ENCODE measurements at places on chromosomes 12 and 14.

- peak; percentile 32 for DNase-seq
These were observed 125.0 kb downstream of the AKAP6 start for GRCh38 chr14:32453857-32454810.

DNA sequence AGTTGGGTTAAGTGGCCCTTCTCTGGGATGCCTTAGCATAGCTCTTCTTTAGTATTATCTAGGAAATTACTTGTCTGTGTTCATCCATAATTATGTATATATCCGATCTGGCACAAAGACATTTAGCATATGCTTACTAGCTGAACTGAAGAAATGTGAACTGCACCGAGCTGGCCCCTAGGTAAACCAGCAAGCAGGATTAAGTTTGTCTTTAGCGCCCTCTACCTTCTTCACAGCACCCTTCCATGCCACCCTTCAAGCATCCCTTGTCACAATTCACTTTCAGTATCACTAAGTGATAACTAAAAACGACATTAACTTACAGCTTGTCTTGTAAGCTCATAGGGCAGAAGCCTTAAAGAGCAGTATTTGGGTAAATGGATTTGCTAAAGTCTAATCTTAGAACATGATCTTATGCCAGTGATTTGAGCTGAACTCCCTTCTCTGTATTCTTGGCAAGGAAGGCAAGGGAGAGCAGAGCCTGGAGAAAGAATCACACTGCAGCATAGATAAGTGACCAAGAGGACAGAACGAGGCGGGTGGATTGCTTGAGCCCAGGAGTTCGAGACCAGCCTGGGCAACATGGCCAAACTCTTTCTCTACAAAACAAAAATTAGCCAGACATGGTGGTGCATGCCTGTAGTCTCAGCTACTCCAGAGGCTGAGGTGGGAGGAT is 2.6 kb upstream of the HAL start:
- DNase-seq: peak; percentile 58

DNA sequence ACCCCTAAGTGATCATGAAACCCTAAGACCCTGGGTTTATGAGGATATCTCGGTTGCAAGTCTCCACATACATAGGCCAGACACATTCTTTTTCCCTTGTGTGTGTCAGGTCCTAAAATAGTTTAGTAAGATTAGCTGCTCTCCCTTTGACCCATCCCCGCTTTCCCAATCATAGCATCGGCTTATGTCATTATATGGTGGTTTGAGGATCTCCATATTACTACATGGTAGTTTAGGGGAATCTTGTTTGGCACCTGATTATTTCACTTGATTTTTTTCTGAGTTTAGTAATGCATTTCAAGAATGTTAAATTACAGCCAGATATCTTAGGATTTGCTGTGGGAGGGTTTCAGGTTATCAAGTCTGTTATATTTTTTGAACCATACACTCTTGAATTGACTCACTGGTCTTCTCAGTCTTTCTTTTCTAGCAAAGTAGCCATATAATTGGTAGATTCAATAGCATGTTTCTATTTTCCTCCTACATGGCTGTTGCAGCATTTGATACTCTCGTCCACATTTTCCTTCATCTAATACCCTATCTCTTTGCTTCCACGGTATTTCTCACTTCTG is 68.3 kb upstream of the TRHDE start:
- no peak for DNase-seq

GRCh38 chr12:1083151-1083888 is 92.3 kb downstream of the ERC1 start:
- DNase-seq: no peak

GRCh38 chr12:102539651-102540553 is 59.5 kb upstream of the IGF1 start:
- peak; percentile 40 for DNase-seq

DNA sequence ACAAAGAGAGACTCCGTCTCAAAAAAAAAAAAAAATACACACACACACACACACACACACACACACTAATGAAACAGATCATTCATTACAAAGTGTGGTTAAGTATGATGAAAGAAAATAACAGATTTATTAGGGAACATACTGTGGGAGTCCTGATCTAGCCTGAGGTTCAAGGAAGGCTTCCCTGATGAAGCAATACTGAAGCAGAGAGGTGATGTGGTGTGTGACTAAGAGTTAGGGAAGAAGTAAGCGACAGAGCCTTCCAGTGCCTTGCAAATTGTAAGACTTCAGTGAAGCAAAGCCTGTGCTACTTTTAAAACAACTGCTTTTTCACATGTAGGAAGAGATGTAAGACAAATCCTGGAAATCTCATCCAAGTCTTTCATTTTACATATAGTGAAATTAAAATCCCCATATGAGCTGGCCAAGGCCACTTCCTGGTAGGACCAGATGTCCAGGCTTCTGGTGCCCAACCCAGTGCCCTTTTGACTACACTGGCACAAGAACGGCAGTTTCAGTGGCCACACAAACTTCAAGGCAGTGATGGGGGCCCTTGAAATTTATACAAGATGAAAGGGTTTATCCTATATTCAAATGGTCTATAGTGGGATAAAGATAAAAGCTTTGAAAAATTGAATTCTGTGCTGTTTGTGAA is 86.2 kb downstream of the STON2 start:
- DNase-seq: peak; percentile 86

- no peak for DNase-seq
These were observed at the start of gene MYBPC1 for GRCh38 chr12:101594700-101595099. Gene MYBPC1 (plus strand): TSS chr12:101594971. CDS start chr12:101595071, 100 bp downstream.

- DNase-seq: no peak
These were observed 119.0 kb upstream of the SLC38A4 start for GRCh38 chr12:46944771-46945170.

DNA sequence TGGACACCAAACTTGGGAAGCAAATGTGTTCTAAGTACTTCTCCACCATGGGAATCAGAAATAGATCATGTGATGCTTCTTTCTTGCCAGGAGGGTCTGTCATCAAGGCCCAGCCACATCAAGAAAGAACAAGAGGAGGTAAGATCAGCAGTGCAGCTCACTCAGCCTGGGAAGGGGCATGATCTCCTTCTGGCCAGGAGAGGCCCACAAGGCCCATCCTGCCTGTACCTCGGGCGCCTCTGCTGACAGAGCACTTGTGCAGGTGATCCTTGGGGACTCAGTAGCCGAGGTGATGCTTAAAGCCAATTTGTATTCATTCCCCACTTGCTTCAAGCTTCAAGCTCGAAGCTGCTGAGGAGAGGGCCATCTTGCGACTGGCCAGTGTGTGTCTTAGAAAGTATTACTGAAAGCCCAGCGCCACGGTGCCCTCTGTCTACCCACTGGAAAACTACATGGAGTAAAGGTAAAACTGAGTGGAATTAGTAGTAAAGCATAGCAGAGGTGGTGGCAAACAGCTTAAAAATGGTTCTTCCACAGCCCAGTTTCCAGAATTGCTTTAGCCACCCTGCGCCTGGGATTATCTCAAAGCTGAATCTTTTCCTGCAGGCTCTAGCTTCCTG is 26.2 kb downstream of the RTRAF start:
- DNase-seq: peak; percentile 16

DNA sequence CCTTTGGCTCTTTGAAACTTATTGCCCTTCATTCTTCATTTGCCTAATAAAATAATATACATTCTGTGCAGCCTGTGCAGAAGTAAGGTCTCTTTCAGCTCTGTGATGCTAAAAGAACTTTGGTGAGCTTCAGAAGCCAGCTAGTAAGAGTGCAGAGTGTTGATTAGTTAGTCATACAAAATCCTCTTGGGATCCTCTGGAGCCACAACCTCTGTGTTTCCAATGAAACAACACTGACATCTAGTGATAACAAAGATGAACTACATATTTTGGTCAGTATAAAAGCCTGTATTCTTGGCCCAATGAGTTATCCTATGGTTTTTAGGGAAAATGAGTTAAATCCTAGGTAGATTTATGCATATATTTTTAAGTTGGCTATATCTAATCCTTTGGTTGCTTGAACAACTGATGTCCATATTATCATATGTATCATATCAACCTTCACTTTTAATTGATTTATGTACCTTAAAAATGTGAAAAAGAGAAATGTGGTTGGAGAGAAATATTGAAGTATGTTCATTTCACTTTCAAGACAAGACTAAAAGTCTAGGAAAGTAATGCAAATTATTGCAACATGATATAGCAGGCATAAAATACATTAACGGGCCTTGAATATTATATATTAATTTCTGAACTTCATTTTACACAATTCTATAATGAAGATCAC is 158.4 kb downstream of the KLHL28 start:
- peak; percentile 67 for DNase-seq

- DNase-seq: peak; percentile 68
These were observed 192.8 kb upstream of the AMIGO2 start for GRCh38 chr12:47272412-47273190.

- DNase-seq: no peak
These were observed 26.4 kb downstream of the SIX1 start for GRCh38 chr14:60622917-60623257.

GRCh38 chr12:11408096-11408495 is 12.7 kb upstream of the PRB2 start:
- DNase-seq: peak; percentile 71

DNA sequence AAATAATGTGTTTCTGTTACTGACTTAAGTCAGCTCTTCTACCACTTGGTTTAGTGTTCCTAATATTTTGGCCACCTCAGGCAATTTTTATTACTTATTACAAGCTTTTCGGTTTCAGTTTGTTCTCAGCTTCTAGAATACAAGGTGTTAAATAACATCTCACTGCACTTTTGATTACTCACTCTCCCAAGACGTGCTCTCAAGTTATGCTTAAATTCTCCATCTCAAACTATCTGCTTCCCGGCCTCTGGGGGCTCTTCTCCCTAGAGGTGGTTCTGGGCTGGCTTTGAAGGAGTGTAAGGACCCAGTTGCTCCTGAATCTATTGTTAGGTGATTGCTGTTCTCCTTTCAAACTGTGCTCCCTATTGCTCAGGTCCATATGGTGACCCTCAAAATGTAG is 193.9 kb upstream of the DDHD1 start:
- no peak for DNase-seq

- DNase-seq: no peak
These were observed 745 bp upstream of the NAA30 start for GRCh38 chr14:57389646-57390036.

DNA sequence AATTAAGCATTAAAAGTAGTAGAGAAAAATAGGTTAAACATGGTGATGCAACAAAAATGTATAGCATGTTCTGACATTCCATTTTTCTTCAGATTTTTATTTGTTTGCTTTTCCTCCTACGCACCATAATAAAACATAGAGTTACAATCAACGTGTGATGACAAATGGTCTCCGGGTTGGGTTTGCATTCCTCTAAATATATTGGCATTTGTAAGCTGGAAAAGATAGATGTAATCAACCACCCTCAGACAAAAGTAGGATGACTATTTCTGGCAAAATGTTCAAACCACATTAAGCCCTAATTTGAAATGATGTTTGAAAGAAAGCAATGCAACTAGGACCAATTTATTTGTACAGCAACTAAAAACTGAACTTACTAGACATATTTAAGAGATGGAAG is 58.4 kb downstream of the SLC25A21 start:
- DNase-seq: peak; percentile 89

- DNase-seq: no peak
These were observed 52.6 kb downstream of the VRK1 start for GRCh38 chr14:96849733-96850132.

DNA sequence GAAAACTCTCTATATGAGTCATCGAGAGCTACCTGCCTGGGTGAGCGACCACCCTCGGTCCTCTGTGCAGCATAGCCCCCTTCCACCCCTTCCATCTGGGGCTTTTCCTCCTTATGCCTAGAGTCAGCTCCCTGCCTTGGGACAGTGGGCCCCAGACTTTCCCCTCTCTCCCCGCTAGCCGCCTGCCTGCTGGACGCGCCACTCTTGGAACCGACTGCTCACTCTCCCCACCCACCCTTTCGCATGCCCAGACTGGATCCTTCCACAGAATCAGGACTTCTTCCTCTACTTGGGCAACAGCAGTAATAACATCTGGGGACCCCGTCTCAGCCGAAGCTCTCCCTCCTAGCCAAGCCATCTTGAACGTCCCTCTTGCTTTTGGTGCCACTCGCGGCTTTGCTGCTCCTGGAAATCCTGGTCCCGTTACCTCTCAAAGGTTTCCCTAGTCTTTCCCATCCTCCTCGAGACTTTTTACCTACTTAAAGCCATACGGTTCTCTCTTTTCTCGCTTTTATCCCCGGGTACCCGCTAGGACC is 671 bp downstream of the ESYT1 start:
- peak; percentile 54 for DNase-seq

- DNase-seq: no peak
These were observed 13.9 kb downstream of the BAZ2A start for GRCh38 chr12:56616244-56616643.

DNA sequence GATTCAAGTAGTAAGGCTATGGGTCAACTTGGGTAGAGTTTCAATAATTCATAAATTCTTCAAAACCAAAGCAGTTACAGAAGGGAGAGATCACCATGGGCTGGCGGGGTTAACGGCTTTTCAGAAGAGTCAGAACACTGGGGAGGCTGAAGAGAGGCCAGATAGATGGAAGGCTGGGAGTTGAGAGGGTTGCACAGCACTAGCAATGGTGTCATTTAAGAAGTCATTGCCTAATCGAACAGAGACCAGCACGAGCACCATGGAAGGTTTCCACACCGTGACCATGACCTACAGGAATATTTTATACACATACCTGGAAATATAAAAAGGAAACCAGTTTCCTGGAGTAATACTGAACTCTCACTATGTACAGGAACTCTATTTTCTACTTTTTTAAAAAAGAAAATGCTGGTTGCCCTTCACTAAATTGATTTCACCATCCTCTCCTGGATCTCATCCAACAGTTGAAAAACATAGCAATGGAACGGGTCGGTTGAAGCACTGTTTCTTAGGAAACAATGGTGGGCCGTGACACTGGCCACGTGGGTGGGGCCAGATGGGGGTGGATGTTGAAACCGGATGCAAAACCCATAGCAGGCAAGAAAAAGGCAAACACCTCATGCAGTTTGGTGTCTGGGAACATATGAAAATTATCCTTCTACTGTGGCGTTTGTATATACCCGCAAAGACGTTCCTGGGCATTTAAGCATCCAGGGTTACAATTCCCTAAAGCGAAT is 38.0 kb upstream of the RIN3 start:
- no peak for DNase-seq

DNA sequence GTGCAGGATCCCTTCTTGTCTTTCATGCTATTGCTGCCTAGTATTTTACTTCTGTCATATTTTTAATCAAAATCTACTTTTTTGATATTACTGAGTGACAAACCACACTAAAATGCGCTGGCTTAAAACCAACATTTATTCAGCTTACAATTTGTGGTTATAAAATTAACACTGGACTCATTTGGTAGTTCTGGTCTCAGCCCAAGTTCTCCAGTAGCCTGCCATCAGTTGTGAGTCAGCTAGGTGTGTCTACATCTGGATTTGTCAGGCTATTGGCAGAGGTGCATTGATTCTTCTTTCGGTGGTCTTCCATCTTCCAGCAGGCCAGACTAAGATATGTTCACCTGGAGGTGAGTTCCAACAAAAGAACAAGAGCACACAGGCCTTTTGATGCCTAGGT is 765.1 kb upstream of the FBXO33 start:
- no peak for DNase-seq

- DNase-seq: no peak
These were observed 16.3 kb downstream of the NDUFA9 start for GRCh38 chr12:4665236-4665635.

- no peak for DNase-seq
These were observed at the start of gene CACNA1C for GRCh38 chr12:2052826-2053678. Gene CACNA1C (plus strand): TSS chr12:2052987. CDS start chr12:2053563, 576 bp downstream.

All from bronchial epithelial cell (primary cell).